Central memory CD4-positive, alpha-beta T cell (primary cell): ENCODE measurements at places on chromosomes 16 and 17.

DNA sequence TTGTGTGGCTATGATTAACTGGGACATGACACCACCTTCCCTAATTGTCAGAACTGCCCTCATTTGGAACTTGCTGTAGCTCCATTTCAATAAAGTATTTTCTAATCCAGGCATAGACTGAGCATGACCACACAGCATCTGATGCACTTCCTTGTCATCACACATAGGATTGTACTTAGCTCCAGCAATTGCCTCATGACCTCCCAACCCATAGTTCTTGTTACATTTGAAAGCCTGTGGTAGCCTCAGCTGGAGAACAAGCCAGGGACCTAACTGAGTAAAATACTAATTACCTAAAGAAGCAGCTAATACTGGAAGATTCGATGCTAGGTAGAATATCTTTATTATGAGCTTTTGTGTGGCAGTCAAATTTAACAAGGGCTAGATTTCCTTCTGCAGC lies 187.3 kb upstream of the KIF2B start:
- DNase-seq = no peak

- no peak for DNase-seq
These were observed 73.0 kb downstream of the MARCHF10 start for GRCh38 chr17:62735044-62735651.

DNA sequence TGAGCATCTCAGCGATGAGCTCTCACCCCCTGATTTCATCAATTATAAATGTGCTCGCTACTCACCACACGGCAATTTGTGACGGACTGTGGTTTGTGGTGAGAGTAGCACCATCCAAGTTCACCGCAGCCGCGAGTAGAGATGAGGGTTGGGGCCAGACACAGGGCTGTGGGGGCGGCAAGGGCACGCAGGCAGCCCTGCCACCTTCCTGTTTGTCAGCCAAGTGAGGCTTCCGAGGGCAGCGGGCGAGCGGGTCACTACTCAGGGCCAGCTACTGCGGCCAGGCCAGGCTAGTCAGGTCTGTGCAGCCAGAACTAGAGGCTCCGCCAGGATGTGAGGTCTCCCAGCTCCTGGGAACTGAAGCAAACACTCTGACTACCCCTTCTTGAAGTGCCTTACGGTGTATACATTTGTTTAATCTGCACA lies 39.6 kb upstream of the MEOX1 start:
- peak; percentile 4 for DNase-seq

DNA sequence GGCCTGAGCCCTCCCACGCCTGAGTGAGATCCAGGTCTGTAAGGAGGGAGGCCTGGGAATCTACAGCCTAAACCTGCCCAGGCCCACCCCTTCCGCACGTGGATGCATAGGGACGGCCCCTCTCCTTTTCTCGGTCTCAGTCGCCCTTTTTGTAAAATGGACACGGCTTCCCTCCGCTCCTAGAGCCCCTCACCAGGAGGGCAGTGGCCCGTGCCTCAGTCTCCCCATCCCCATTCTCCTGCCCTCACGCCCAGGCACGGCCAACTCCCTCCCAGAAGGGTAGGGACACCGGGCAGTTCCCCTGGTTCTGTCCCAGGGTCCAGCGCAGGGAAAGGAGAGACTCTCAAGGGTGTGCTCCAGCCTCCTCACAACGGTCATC lies 48.1 kb downstream of the WNT3 start:
- no peak for DNase-seq

- no peak for DNase-seq
These were observed 91.1 kb downstream of the RPA1 start for GRCh38 chr17:1920948-1921351.

GRCh38 chr17:45345554-45346215 lies 28.9 kb upstream of the MAP3K14 start:
- no peak for DNase-seq

DNA sequence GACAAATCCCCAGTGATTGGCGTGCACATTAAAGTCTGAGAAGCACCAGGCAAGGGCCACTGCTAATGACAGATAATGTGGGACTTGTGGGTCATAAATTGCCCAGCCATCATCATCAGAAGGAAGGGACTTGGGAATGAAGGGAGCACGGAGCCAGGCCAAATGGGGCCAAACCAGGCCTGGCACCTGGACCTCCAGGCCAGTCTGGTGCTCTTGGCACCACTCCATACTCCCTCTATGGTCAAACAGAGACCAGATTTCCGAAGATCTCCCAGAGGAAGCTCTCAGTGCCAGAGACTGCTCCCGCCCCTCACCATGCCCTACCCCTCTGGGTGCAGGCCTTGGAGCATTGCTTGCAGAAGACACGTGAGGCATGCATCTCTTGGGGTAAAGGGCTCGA lies 142.2 kb downstream of the CCDC182 start:
- DNase-seq = no peak

GRCh38 chr16:1494129-1494640 lies 1.0 kb downstream of the TELO2 start:
- no peak for DNase-seq

DNA sequence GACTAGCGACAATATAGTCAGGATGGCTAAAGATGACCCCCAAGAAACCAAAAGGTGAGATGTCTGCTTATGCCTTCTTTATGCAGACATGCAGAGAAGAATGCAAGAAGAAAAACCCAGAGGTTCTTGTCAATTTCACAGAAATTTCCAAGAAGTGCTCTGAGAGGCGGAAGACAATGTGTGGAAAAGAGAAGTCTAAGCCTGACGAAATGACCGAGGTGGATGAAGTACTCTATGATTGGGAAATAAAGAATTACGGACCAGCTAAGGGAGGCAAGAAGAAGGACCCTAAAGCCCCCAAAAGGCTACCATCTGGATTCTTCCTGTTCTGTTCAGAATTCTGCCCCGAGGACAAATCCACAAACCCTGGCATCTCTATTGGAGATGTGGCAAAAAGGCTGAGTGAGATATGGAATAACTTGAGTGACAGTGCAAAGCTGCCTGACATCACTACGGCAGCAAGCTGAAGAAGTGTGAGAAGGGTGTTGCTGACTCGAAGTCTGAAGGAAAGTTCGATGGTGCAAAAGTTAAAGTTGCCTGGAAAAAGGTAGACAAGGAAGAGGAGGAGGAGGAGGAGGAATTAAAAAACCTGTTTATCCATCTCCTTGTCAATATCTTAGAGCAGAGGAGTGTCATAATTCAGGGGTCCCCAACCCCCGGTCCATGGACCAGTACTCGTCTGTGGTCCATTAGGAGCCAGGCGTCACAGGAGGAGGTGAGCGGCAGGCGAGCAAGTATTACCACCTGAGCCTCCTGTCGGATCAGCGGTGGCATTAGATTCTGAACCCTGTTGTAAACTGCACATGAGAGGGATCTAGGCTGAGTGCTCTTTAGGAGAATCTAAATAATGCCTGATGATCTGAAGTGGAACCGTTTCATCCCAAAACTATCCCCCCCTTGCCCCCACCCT lies 25.1 kb upstream of the ADGRG1 start:
- no peak for DNase-seq

DNA sequence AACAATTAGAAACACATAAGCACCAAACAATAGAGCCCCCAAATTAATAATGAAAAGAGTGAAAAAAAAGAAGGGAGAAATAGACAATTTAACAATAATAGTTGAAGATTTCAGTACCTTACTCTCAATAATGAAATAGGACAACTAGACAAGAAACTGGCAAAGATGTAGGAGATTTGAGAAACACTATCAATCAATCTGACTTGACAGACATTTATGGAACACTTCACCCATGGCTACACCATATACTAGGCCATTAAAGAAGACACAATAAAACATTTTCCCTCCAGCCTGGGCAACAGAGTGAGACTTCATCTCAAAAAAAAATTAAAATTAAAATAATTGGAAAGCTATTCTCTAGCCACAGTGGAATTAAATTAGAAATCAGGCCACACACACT lies 5.0 kb upstream of the DUS1L start:
- no peak for DNase-seq

GRCh38 chr17:16534236-16534635 lies 34.8 kb downstream of the ZNF287 start:
- no peak for DNase-seq

DNA sequence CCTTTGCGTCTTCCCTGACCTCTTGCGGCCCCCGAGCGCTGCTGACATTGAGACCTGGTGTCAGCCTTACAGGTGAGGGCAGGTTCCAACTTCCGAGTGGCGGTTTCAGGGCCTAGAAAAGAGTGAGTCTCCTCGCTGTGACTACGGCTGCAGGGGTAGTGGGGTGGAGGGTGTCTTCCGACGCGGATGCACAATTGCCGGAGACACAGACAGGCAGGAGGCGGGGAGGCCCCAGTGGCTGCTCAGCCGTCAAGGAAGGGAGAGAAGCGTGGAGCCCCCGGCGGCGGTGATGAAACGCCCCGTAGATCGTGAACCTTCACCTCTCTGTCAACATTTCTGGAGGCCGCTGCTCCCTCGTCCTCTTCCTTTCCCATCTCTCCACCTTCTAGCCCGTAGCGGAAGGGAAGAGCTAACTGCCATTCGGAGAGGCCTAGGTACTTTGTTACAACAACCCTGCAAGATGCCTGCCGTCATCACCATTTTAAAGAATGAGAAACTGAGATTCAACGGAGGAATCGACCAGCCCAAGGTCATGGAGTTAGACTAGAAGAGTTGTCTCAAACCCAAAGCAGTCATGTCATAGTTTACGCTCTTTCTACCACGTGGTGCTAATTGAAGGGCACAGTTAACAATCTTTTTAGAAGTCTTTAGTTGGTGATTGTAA lies 485 bp downstream of the DNAJA3 start:
- DNase-seq = no peak

DNA sequence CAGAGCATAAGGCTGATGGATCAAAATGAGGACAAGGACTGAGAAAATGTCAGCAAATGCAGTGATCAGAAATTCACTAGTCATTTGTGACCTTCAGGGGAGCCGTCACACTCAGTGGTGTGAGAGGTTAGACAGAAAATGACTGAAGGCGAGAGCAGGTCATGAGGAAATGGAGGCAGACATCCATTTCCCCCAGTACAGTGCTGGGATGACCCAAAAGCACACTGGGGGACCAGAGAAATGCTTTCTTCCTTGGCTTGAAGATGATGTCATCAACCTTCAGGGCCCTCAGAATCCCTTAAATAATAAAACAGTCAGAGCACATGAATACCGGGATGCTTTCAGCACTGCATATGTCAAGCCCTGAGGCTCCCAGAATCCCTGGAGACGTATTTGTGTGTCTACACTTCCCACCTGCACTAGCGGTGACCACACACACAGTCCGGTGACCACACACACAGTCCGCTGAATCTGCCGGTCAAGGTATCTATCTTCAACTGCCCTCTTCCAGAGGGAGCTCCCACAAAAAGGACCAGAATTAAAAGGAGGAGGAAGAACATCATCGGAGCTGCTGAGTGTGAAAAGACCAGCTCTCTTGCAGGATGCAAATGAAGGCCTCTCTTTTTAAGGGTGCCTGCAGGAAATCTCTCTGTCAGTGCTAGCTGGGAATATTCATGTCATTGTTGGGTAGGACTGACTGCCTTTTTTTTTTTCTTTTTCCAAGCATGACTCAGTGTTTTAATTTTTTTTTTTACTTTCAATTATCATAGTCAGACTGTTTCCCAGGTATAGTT lies 8.2 kb downstream of the UBE2O start:
- no peak for DNase-seq

GRCh38 chr17:74123350-74123749 lies 80.1 kb upstream of the RPL38 start:
- no peak for DNase-seq

- DNase-seq = no peak
These were observed 32.2 kb downstream of the ELAC2 start for GRCh38 chr17:12985431-12986293.

- DNase-seq = no peak
These were observed 153.5 kb downstream of the VPS53 start for GRCh38 chr17:561116-561515.

- no peak for DNase-seq
These were observed 40.2 kb downstream of the C17orf67 start for GRCh38 chr17:56793531-56793930.

DNA sequence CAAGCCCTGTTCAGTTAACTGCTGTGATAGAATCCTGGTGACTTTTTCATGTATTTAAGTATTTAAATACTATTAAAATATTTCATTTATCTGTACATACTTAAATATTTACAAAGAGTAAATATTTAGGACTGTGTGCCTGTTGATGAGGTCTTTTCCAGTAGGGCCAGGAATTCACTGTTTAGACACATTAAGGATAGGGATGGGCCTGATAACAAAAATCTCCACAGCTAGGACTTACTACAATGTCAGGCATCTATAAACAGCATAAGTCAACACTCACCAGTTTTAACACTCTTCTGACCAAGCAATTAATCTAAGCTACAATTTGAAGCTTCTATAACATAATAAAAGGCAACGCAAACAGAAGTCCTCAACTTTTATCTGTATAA lies 47.6 kb downstream of the MARVELD3 start:
- DNase-seq = no peak

- DNase-seq = no peak
These were observed 46.1 kb upstream of the BPTF start for GRCh38 chr17:67779098-67779672.

DNA sequence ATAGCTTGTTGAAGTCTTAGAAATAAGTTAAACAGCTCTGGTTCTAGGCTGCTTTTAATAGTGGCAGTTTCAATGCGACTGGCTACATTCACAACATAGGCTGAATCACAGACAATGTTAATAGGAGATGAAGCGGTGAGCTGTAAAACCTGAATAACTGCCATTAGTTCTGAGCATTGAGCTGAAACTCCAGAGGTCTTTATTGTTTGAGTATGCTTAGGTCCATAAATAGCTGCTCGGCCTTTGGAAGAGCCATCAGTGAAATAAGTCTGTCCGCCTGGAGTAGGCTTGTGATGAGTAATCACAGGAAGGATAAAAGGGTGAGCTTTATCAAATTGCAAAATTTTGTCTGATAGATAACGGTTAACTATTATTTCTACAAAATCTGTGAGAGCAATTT lies 9.4 kb upstream of the ZNF689 start:
- no peak for DNase-seq

DNA sequence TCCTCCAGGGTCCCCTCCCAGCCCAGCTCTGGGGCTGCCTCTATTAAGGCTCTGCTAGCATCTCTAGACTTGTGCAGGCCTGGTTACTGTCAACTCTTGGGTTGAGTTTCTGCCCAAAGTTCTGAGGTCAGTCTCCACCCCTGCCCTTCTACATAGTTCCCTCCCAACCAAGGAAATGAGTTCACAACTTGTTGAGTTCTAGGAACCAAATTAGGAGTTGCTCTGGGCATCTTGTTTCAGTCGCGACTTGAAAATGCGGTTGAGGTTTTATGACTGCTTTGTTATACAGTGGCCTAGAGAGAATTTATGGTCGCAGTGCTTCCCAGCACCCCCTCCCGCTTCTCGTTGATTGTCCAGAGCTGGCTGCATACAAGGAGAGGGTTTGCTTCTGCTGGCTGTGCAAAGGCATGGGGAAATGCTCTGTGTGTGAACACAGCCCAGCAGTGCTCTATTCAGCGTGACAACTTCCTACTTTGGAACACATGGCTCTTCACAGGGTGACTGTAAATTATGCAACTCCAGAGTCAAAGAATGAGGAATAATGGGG lies 20.2 kb downstream of the GNAO1 start:
- DNase-seq = no peak

GRCh38 chr17:39352511-39352910 lies 48.9 kb downstream of the FBXL20 start:
- no peak for DNase-seq

- DNase-seq = no peak
These were observed 1.2 kb upstream of the CES1 start for GRCh38 chr16:55834049-55834448.

- no peak for DNase-seq
These were observed 138.6 kb downstream of the CLEC16A start for GRCh38 chr16:11082860-11083388.
